HFFc6 (cell line): ENCODE measurements at places on chromosomes 6 and 20. TPM values are rescaled to one million over a fixed set of nuclear protein-coding genes. Genes with fewer than 3 reads are reported as not detected.
A peak's percentile ranks its signal among the peaks of the same experiment; 100 is the strongest.

DNA sequence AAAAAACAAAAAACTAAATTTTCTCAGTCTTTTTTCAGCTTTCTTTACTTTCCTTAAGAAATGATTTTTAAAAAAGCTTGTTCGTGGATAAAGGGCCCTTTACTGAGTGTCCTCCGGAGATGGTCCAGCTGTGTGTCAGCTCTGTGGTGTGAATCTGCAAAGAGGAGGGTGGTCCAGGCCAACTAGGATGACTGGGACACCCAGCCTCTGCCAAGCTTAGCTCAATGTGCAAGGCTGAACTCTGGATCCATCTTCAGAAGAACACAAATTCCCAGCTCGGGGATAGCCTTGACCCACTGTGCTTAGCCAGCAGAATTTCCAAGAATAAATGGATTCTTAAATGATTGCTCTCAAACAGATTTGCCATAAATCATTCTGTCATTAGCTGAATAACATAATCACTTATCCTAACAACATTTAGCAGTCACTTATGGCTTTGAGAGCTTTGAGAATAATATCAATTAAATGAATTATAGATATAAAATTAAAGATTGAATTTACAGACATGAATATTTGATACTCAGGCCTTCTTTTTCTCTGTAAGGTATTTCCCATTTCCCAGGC lies 14.2 kb upstream of the CALHM5 start:
- no peaks in the 10 kb centered on the region for H3K4me1 ChIP-seq
- no peak for DNase-seq
- no peak overlapping the region for H3K27ac ChIP-seq
- no peak overlapping the region for H3K4me3 ChIP-seq

Gene SLC26A8
- not detected in 3 replicates for total RNA-seq

GRCh38 chr6:128295670-128296069 lies 224.7 kb downstream of the PTPRK start:
- peaks cover 2% of the 10 kb centered on the region; the same call in 1 of the 2 replicates for H3K27me3 ChIP-seq
- no peaks in the 10 kb centered on the region; the same call in 1 of the 2 replicates for H3K4me1 ChIP-seq
- no peak overlapping the region for H3K4me3 ChIP-seq
- no peak for DNase-seq

DNA sequence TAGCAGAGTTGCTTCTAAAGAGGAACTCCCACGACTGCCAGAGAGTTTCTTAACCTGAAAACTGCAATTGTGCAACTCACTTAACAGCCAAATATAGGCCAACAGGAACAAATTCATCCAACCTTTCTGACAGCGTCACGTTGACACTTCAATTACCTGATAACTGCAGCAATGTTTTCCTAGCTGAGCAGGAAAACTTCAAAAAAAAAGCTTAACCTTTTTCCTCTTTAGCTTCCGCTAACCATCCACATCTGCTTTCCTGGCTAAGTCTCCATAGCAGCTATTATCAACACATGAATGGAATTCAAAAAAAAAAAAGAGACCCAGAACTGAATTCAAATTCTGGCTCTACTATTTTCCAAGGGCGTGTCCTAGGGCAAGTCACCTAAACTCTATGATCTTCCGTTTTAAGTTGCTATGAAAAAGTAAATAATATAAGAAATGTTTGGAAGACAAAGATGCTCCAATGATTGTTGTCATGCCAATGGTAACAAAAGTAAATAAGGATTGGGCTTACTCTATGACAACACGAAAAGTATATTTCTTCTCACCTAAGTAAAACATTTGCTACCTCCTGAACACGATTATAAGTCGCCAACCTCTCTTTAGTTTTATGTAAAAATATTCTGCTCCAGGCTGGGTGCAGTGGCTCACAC lies 524.6 kb upstream of the JARID2 start:
- peaks cover 6% of the 10 kb centered on the region; the same call in 1 of the 2 replicates for H3K4me1 ChIP-seq
- no peak overlapping the region for H3K27ac ChIP-seq
- DNase-seq: no peak
- 0 out of 2 replicates have a peak, but pooled peaks cover 5% of the 10 kb centered on the region for H3K36me3 ChIP-seq

- peaks cover 12% of the 10 kb centered on the region for H3K4me1 ChIP-seq
- H3K36me3 ChIP-seq: peaks cover 6% of the 10 kb centered on the region
- DNase-seq: no peak
- no peak overlapping the region for H3K4me3 ChIP-seq
- H3K27me3 ChIP-seq: peaks cover 3% of the 10 kb centered on the region; the same call in 1 of the 2 replicates
Measured at GRCh38 chr6:52662031-52662430, 8.9 kb upstream of the TMEM14A start.

DNA sequence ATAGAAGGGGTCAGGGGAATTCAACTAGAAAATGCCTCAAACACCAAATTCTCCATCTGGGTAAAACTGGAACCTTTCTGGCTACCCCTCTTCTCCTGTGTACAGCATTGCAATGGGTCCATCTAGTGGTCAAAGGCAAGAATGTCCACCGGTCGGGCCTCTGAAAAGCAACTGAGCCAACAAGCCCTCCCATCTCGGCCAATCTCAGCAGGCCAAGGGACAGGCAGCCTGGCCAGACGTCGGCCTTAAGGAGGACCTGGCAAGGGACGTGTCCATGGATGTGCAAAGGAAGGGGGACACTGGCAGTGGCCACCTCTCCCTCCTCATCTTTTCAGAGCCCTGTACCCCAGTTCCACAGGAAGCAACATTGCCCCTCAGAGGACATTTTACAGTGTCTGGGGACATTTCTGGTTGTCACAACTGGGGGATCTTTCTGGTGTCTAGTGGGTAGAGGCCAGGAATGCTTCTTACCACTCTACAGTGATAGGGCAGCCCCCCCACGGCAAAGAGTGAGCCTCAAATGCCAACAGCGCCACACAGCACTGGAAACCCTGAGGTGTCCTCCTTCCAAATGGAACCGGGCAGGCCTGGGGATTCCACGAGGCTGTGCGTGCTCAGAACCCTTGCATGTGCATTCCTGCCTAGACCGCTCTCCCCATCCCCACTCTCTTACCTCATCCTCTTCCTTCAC lies 99.8 kb upstream of the FOXA2 start:
- H3K27me3 ChIP-seq: peaks cover 2% of the 10 kb centered on the region
- no peaks in the 10 kb centered on the region for H3K36me3 ChIP-seq
- H3K4me3 ChIP-seq: no peak overlapping the region
- DNase-seq: peak; percentile 55

Gene FAM209B
- not detected in 3 replicates for total RNA-seq

Gene PTPRT
- not detected in 2 replicates for total RNA-seq

GRCh38 chr6:99334526-99335127 lies 14.8 kb downstream of the FAXC start:
- H3K27ac ChIP-seq: no peak overlapping the region
- H3K27me3 ChIP-seq: no peaks in the 10 kb centered on the region; the same call in 1 of the 2 replicates
- DNase-seq: peak; percentile 60
- peaks cover 6% of the 10 kb centered on the region; the same call in 1 of the 2 replicates for H3K4me1 ChIP-seq

GRCh38 chr6:52555518-52556233 lies 21.2 kb downstream of the TRAM2 start:
- H3K27me3 ChIP-seq: peaks cover 4% of the 10 kb centered on the region; the same call in 1 of the 2 replicates
- H3K36me3 ChIP-seq: peaks cover 38% of the 10 kb centered on the region
- H3K4me1 ChIP-seq: peaks cover 91% of the 10 kb centered on the region
- peak overlapping the region; percentile 94 for H3K27ac ChIP-seq

- H3K4me1 ChIP-seq: peaks cover 33% of the 10 kb centered on the region
- H3K27me3 ChIP-seq: no peaks in the 10 kb centered on the region
- H3K27ac ChIP-seq: peak overlapping the region; percentile 96
- DNase-seq: no peak
Measured at GRCh38 chr6:108895571-108895970, 47.3 kb downstream of the ARMC2 start.

- no peak overlapping the region for H3K27ac ChIP-seq
- H3K4me3 ChIP-seq: no peak overlapping the region
- no peak for DNase-seq
- no peaks in the 10 kb centered on the region for H3K27me3 ChIP-seq
Measured at GRCh38 chr6:149024361-149024760, 277.5 kb downstream of the UST start.

DNA sequence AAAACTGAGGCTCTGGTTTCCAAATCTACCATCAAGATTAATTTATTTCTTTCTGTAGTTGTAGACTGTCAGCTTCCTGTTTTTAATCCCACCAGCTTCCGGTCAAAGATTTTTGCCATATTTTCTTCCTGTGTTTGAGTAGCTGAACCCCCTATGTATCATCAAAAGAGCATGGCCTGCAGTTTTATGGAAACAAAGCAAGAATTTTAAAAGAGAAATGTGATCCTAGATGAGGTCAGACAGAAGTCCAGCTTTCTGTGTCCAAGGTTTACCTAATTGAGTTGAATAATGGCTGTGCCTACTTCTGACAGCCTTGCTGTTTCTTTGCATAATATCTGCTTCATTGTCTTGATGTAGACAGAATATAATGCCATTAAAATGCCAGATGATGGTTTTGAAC lies 163.7 kb downstream of the CARMIL1 start:
- peaks cover 19% of the 10 kb centered on the region for H3K4me1 ChIP-seq
- H3K27me3 ChIP-seq: no peaks in the 10 kb centered on the region
- H3K4me3 ChIP-seq: no peak overlapping the region
- H3K27ac ChIP-seq: peak overlapping the region; percentile 52

GRCh38 chr6:127859956-127860355 lies 40.9 kb downstream of the THEMIS start:
- no peaks in the 10 kb centered on the region for H3K36me3 ChIP-seq
- H3K4me3 ChIP-seq: no peak overlapping the region
- no peaks in the 10 kb centered on the region for H3K27me3 ChIP-seq
- peaks cover 28% of the 10 kb centered on the region for H3K4me1 ChIP-seq
- no peak overlapping the region for H3K27ac ChIP-seq

GRCh38 chr6:54232703-54233102 lies 75.5 kb upstream of the TINAG start:
- no peak overlapping the region for H3K4me3 ChIP-seq
- no peaks in the 10 kb centered on the region; the same call in 1 of the 2 replicates for H3K27me3 ChIP-seq
- no peak overlapping the region for H3K27ac ChIP-seq
- H3K4me1 ChIP-seq: peaks cover 6% of the 10 kb centered on the region; the same call in 1 of the 2 replicates
- no peaks in the 10 kb centered on the region for H3K36me3 ChIP-seq
- no peak for DNase-seq

DNA sequence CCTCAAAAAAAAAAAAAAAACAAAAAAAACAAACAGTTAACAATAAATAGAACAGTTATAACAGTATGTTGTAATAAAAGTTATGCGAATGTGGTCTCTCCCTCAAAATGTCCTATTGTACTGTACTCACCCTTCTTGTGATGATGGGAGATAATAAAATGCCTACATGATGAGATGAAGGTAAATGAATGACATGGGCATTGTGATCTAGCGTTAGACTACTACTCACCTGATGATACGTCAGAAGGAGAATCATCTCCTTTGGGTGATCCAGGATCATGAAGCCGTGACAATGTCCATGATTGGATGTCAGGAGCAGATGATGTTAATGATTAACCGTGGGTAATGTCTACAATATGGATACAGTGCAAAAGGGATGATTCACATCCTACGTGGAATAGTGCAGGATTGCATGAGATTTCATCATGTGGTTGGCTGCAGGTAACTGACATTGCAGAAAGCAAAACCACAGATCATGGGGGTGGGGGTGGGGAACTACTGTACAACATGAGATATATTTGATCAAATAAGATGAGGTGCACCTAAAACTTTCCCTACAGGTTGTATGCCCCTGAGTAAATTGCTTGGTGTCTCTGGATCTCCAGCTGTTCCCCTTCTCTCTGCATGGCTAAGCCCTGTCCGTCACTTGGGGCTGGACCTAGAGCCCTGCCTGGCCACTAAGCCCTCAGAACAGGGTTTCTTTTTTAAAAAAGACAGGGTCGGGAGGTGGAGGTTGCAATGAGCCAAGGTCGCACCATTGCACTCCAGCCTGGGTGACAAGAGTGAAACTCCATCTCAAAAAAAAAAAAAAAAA lies 6.2 kb upstream of the RBCK1 start:
- DNase-seq: no peak
- H3K4me3 ChIP-seq: no peak overlapping the region
- no peaks in the 10 kb centered on the region for H3K36me3 ChIP-seq
- peaks cover 11% of the 10 kb centered on the region for H3K4me1 ChIP-seq

- peaks cover 7% of the 10 kb centered on the region; the same call in 1 of the 2 replicates for H3K27me3 ChIP-seq
- H3K36me3 ChIP-seq: peaks cover 10% of the 10 kb centered on the region
- peaks cover 16% of the 10 kb centered on the region for H3K4me1 ChIP-seq
- DNase-seq: no peak
Measured at GRCh38 chr20:61355585-61355984, 103.5 kb downstream of the CDH4 start.

DNA sequence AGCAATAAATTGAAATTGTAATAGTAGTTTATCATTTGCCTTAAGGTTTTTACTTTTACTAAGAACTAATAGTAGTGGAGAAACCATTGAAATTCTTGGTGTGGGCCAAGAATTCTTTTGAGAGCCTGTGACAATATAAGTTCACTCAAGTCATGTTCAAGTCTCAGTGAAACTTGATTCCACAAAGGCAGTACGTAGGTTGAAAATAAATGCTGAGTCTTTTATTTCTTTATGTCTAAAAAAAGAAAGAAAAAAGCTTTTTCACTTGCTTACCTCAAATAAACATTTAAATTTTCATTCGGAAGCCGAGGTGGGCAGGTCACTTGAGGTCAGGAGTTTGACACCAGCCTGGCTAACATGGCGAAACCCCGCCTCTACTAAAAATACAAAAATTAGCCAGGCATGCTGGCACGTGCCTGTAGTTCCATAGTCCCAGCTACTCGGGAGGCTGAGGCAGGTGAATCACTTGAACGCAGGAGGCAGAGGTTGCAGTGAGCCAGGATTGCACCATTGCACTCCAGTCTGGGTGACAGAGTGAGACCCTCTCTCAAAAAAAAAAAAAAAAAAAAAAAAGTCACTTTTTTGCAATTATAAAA lies 57.8 kb upstream of the NELFCD start:
- H3K4me1 ChIP-seq: no peaks in the 10 kb centered on the region
- no peak overlapping the region for H3K4me3 ChIP-seq
- H3K27ac ChIP-seq: no peak overlapping the region
- H3K27me3 ChIP-seq: peaks cover 16% of the 10 kb centered on the region
- H3K36me3 ChIP-seq: no peaks in the 10 kb centered on the region

DNA sequence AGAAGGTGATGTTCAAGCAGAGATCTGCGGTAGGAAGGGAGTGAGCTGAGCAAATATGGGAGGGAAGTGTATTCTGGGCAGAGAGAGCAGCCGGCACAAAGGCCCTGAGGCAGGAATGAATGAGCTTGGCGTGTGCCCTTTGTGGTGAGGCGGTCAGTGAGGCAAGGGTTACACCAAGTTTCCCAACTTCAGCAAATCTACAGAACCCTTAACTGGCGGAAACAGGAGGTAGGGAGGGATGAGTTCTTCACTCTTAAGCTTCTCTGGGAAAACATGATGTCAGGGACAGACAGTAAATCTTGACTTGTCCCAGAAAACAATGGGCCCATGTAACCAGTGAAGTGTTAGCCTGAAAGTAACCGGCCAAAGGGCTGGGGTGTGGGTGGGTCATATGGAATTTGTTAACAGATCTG lies 97.1 kb upstream of the PTPN1 start:
- no peak overlapping the region for H3K27ac ChIP-seq
- H3K4me3 ChIP-seq: no peak overlapping the region
- H3K4me1 ChIP-seq: peaks cover 32% of the 10 kb centered on the region
- no peaks in the 10 kb centered on the region for H3K36me3 ChIP-seq
- DNase-seq: no peak
- no peaks in the 10 kb centered on the region; the same call in none of the 2 replicates for H3K27me3 ChIP-seq

- no peaks in the 10 kb centered on the region for H3K36me3 ChIP-seq
- DNase-seq: no peak
- peak overlapping the region; percentile 86 for H3K4me3 ChIP-seq
- no peak overlapping the region for H3K27ac ChIP-seq
- peaks cover 19% of the 10 kb centered on the region for H3K27me3 ChIP-seq
Measured at GRCh38 chr6:13012977-13013680, 296.6 kb downstream of the PHACTR1 start.
